ENCODE measurements at places on chromosomes 12 and 14.
A peak's percentile ranks its signal among the peaks of the same experiment; 100 is the strongest.

GRCh38 chr14:80078501-80078900, 132.8 kb downstream of the DIO2 start:
- no peak for DNase-seq
- H3K36me3 ChIP-seq, result no peaks in the 10 kb centered on the region
- no peak overlapping the region for H3K27ac ChIP-seq
- H3K4me1 ChIP-seq, result no peaks in the 10 kb centered on the region

- no peak overlapping the region for H3K4me3 ChIP-seq
- H3K4me1 ChIP-seq, result peaks cover 2% of the 10 kb centered on the region
- DNase-seq, result no peak
- no peaks in the 10 kb centered on the region for H3K27me3 ChIP-seq
Measured at GRCh38 chr12:51524386-51524901, 66.6 kb upstream of the SCN8A start.

DNA sequence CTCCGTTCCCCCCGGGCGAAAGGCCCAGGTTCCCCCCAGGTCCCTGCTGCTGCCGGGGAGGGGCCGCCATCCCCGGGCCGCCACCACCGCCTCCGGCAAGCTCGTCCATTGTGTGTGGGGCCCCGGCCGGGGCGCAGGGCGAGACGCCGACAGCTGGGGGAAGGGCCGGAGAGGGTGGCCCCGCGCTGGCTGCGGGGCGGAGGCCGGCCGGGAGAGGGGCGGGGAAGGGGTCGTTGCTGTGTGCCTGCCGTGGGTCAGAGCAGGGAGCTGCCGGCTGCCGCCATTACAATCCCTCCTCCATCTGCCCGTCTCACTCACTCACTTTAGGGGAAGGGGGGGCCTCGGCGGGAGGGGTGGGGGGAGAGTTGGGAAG, at the start of gene STRN3:
Gene STRN3, minus strand, starts transcription at position 303 of the 373 bp plus-strand sequence. Its CDS starts 194 bp downstream, at position 109.
- H3K36me3 ChIP-seq, result no peaks in the 10 kb centered on the region
- no peak for DNase-seq
- peak within 1 kb of the TSS; percentile 92 for H3K27ac ChIP-seq
- peaks cover 62% of the 10 kb centered on the region for H3K4me1 ChIP-seq

- no peak for DNase-seq
- H3K36me3 ChIP-seq, result no peaks in the 10 kb centered on the region
- H3K27me3 ChIP-seq, result no peaks in the 10 kb centered on the region
- H3K27ac ChIP-seq, result no peak overlapping the region
Measured at GRCh38 chr12:72699362-72699761, 427.2 kb downstream of the TRHDE start.

DNA sequence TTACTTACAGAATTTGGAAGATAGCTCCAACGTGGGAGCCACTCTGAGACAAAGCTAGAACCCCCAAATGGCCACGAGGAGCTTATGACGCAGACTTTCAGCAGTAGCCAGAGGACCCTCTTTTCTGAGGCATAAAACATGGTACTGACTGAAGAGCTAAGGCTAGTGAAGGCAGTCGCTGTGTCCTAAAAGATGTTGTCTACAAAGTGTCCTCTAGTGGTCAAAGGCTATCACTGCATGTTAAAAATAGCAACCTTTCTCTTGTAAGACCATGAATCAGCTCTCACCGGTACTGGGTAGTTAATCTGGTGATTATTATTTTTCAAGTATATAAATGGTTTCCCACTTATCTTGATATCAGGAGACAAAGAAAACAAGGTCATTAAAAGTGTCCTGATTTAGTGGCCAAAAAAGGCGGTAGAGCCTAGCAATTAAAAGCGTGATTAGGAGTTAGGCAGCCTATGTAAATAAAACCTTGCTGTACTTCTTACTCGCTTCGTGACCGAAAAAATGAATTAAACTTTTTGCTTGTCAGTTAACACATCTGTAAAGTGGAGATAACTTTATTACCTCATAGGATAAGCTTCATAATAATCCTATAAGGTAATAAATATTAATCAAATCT, 47.0 kb upstream of the LGR5 start:
- peaks cover 9% of the 10 kb centered on the region for H3K27me3 ChIP-seq
- no peak for DNase-seq
- H3K4me3 ChIP-seq, result no peak overlapping the region
- H3K27ac ChIP-seq, result no peak overlapping the region
- H3K36me3 ChIP-seq, result no peaks in the 10 kb centered on the region

- no peaks in the 10 kb centered on the region for H3K27me3 ChIP-seq
- H3K4me1 ChIP-seq, result no peaks in the 10 kb centered on the region
- DNase-seq, result no peak
Measured at GRCh38 chr14:60878536-60878935, 102.3 kb downstream of the TRMT5 start.

GRCh38 chr12:68048648-68049297, 59.5 kb downstream of the IFNG-AS1 start:
- DNase-seq, result no peak
- H3K27ac ChIP-seq, result no peak overlapping the region
- no peaks in the 10 kb centered on the region for H3K27me3 ChIP-seq
- H3K4me1 ChIP-seq, result no peaks in the 10 kb centered on the region
- no peak overlapping the region for H3K4me3 ChIP-seq
- no peaks in the 10 kb centered on the region for H3K36me3 ChIP-seq

DNA sequence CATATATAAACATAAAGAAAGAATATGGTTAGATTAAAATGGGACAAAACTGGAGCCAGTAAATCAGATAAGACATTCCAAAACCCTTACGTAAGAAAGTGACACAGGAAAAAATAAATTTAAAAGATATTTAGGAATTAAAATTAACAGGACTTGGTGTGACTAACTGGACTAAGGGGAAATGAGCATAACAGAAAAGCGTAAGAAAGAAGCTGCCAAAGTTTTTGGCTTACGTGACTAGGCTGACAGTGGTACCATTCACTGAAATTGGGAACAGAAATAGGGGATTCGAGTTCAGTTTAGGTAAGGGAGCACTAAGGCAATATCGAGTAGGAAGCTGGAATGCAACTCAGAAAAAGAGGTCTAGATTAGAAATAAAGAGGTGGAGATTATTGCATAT, 7.8 kb downstream of the CDK17 start:
- H3K4me1 ChIP-seq, result peaks cover 73% of the 10 kb centered on the region
- no peaks in the 10 kb centered on the region for H3K27me3 ChIP-seq
- DNase-seq, result no peak
- H3K36me3 ChIP-seq, result no peaks in the 10 kb centered on the region
- no peak overlapping the region for H3K4me3 ChIP-seq

- H3K4me1 ChIP-seq, result no peaks in the 10 kb centered on the region
- H3K36me3 ChIP-seq, result no peaks in the 10 kb centered on the region
- peaks cover 8% of the 10 kb centered on the region for H3K27me3 ChIP-seq
- H3K4me3 ChIP-seq, result no peak overlapping the region
- no peak for DNase-seq
- no peak overlapping the region for H3K27ac ChIP-seq
Measured at GRCh38 chr12:131159660-131160059, 206.0 kb downstream of the ADGRD1 start.

DNA sequence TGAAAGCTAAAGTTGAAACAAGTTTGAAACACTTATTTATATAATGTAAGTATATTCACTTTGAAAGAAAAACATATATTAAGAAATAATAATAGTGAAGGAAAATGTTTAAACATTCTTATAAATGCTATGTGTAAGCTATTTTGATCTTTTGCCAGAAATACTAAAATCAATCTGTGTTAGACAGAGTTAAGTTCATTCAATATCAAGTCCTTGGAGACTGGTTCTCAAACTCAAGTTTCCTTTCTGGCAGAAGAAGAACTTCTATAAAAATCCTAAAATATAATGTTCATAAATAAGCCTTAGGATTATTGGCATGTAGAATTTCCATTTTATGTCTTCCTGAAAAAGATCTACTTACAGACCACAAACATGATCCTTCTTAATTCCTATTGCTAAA, 45.3 kb downstream of the TAOK3 start:
- peaks cover 19% of the 10 kb centered on the region for H3K4me1 ChIP-seq
- H3K27me3 ChIP-seq, result no peaks in the 10 kb centered on the region
- DNase-seq, result no peak
- no peak overlapping the region for H3K27ac ChIP-seq
- H3K4me3 ChIP-seq, result no peak overlapping the region

- no peak for DNase-seq
- H3K4me3 ChIP-seq, result no peak overlapping the region
- no peaks in the 10 kb centered on the region for H3K36me3 ChIP-seq
- H3K4me1 ChIP-seq, result no peaks in the 10 kb centered on the region
- no peaks in the 10 kb centered on the region for H3K27me3 ChIP-seq
Measured at GRCh38 chr12:20528208-20528607, 159.9 kb downstream of the PDE3A start.

GRCh38 chr14:104277416-104278213, 139.2 kb downstream of the KIF26A start:
- peaks cover 2% of the 10 kb centered on the region for H3K4me1 ChIP-seq
- H3K27me3 ChIP-seq, result peaks cover 25% of the 10 kb centered on the region
- DNase-seq, result no peak
- no peaks in the 10 kb centered on the region for H3K36me3 ChIP-seq

GRCh38 chr14:48527832-48528231, 852.4 kb upstream of the MDGA2 start:
- no peak overlapping the region for H3K4me3 ChIP-seq
- H3K4me1 ChIP-seq, result no peaks in the 10 kb centered on the region
- no peak for DNase-seq
- no peaks in the 10 kb centered on the region for H3K27me3 ChIP-seq
- no peak overlapping the region for H3K27ac ChIP-seq
